Spinal cord (tissue), 10 donors: ENCODE measurements at places on chromosomes 3 and 15. TPM values are rescaled to one million over a fixed set of nuclear protein-coding genes. Genes with fewer than 3 reads are reported as not detected.

CORO2B gene
- 53.6 TPM for polyA plus RNA-seq

FETUB gene
- 0.11 TPM for polyA plus RNA-seq

BCHE gene
- polyA plus RNA-seq: 58.8 TPM

KBTBD13 gene
- polyA plus RNA-seq: not detected
